Stimulated activated CD4-positive, alpha-beta T cell treated with anti-CD3 and anti-CD28 coated beads, TNF-alpha, amount 100 ng/mL, for 4 hours (primary cell): ENCODE measurements at places on chromosomes 16 and 17.

DNA sequence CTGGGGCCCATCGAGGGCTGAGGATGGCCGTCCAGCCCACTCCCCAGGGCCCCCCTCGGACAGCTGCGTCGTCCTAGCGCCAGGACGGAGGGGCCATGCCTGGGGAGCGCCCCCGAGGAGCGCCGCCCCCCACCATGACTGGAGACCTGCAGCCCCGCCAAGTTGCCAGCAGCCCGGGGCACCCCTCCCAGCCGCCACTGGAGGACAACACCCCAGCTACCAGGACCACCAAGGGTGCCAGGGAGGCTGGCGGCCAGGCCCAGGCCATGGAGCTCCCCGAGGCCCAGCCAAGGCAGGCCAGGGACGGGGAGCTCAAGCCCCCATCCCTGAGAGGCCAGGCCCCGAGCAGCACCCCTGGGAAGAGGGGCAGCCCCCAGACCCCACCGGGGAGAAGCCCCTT lies 25.7 kb upstream of the ZFPM1 start:
- no peak for DNase-seq

GRCh38 chr16:55508941-55509931 lies at the start of gene LPCAT2:
Gene LPCAT2 (plus strand): TSS chr16:55509072. CDS start chr16:55509182, 110 bp downstream.
- peak; percentile 7 for DNase-seq

- no peak for DNase-seq
Measured at GRCh38 chr16:1182950-1183907, 30.3 kb downstream of the CACNA1H start.

DNA sequence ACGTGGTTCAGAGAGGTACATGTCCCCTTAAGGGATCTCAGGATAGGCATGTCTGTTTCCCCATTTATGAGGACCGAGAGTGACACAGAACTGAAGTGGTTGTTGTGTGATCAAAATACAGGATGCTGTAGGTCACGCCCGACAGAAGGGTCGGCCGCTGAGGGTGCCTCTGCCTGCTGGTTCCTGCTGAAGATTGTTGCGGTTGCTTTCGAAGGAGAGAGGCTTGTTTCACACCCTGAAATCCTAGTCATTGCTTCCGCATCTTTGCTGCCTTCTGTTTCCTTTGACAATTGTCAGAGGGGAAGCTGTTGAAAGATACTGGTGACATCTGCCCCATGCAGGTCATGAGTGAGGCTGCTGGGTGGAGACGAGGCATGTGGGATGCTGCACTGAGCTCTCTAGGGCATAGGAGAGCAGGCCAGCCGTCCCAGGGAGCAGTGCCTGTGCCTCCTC lies 3.8 kb upstream of the NAT9 start:
- no peak for DNase-seq

DNA sequence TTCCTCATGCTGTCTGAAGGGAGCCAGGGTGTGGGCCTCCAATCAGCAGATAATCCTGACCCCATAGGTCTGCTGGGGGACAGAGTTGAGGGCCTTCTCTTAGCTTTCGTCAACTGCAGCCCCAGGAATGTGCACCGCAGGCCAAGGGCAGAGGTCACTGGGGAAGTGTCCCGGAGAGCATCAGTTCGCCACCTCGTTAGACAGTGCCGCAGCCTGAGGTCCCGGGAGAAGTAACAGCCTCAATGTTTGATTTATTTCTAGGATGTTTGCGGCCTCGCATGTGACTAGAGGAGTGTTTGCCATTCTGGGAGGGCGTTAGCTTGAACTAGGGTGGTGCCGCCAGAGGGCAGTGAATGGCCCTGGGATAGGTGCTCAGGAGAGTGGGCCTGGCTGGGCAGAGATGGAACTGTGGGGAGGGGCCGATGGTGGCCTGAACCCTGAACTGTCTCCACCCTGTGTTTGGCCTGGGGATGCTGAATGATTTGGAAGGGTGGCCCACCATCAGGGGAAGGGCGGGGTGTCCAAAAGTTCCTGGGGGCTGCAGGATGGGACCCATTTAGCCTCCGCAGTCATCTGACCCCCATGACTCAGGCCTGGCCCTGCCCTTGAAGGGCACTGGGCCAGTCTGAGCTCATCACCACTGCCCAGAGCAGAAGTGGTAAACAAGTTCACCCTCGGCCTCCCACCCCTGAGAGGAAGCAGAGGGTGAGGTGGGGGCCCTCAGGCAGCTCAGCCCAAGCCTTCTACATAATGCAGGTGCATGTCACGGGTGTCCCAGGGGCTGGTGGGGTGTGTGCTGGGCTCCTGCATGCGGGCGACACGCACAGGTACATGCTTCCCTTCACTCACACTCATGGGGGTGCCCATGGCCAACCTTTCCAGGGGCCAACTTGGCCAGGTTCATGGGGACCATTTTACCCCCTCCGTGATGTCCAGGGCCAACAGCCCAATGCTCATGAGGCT lies 12.4 kb upstream of the TAC4 start:
- no peak for DNase-seq

DNA sequence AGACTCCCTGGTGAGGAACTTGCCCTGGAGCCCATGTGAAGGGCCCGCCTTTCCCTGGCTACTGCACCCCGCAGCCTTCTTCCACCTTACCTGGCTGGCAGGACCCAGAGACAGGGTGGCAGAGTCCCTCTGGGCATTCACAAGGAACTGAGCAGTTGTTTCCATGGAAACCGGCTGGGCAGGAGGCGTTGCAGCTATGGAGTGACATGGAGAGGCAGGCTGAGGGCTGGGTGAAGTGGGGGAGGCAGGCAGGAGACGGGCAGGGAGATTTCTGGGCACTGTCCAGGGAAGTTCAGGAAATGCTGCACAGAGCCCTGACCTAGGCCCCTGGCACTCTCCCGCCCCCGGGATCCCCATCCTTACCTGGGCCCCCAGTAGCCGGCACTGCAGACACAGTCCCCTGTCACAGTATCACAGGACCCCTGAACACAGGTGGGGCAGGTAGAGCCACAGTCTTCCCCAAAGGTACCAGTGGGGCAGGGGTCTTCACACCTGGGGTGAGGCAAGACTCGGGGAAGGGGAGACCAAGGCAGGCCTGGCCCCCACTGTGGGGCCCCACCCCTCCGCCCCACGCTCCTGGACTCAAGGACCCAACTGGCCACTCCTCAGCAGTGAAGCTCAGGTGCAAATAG lies 5.9 kb downstream of the SCARF1 start:
- no peak for DNase-seq

- no peak for DNase-seq
Measured at GRCh38 chr16:64109241-64109640, 1012.6 kb downstream of the CDH11 start.

DNA sequence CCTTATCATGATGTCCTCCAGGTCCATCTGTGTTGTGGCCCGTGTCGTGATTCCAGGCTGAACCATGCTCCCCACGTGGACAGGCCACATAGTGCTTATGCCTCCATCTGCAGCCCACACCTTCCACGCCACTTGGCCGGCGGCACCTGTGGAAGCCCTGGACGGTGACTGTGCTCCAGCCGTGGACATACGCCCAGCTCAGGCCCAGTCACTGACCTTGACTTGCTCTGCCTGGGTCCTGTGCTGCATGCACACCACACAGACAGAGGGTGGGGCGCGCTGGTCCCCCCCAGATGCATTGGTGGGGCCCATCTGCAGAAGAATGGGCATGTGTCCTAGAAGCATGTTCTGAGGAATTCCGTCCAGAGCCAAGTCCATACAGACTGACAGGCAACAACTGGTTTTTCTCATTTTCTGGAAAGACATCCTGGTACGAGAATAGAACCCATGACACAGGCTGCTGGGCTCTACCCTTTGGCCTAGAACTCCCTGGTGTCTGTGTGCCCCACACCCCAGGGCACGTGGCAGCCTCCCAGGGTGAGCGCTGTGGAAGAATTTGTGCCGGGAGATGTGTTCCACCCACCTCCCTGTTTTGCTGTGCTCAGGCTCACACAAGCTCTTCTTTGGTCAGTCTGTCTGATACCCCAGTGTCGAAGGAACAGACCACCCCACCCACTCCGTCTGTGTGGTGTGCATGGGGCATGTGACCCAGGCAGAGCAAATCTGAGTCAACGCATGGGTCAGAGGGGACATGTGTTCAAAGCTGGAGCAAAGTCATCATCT lies 39.5 kb downstream of the GPT2 start:
- no peak for DNase-seq

DNA sequence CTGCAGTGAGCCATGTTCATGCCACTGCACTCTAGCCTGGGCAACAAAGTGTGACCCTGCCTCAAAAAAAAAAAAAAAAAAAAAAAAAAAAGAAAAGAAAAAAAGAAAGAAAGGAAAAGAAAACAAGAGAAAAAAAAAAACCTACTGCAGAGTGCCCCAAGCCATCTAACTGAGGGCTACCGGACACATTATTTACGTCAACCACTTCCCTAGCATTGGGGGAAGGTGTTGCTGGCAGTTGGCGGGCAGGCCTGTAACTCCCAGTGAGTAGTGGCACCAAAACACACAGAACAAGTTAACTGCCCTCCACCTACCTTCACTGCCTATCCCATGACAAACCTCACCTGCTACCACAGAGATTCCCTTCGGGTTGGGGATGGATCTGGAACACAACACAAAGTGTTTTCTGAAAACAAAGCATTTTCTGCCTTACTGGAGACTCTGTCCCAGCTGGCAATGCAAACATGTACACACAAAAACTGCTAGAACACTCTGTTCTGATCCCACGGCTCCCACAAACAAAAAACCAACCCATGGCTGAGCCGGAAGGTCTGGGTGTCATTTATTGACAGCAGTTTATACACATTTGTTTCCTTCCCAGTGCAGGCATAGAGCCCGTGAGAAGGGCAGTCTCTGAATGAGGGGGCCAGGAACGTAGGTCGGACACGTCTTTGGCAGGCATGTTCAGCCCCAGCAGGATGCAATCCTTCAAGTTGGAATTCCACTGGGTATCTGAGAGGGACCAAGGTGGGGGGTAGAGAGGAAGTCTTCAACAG lies 11.0 kb downstream of the PHB1 start:
- DNase-seq, result no peak
